Transverse colon (tissue), 4 donors: ENCODE measurements at places on chromosomes 13 and 19. TPM values are rescaled to one million over a fixed set of nuclear protein-coding genes. Genes with fewer than 3 reads are reported as not detected.

GRCh38 chr13:113428469-113428865 lies 24.8 kb downstream of the ADPRHL1 start:
- H3K27ac ChIP-seq, result no peak overlapping the region
- DNase-seq, result no peak
- no peak overlapping the region for H3K4me3 ChIP-seq
- no peaks in the 10 kb centered on the region for H3K36me3 ChIP-seq
- no peaks in the 10 kb centered on the region for H3K27me3 ChIP-seq
- H3K4me1 ChIP-seq, result no peaks in the 10 kb centered on the region

The CRX gene
- not detected for total RNA-seq

- peak overlapping the region; percentile 84 for H3K27ac ChIP-seq
- peaks cover 5% of the 10 kb centered on the region for H3K4me1 ChIP-seq
- peak; percentile 47 for DNase-seq
- no peaks in the 10 kb centered on the region for H3K27me3 ChIP-seq
- H3K4me3 ChIP-seq, result peak overlapping the region; percentile 74
- peaks cover 43% of the 10 kb centered on the region for H3K36me3 ChIP-seq
Measured at GRCh38 chr19:56566904-56567273, 379 bp upstream of the ZNF470 start.

The HPN gene
- total RNA-seq, result not detected

The CPB2 gene
- not detected for total RNA-seq

GRCh38 chr13:49812812-49813211 lies 20.3 kb upstream of the KPNA3 start:
- H3K27ac ChIP-seq, result no peak overlapping the region
- no peak overlapping the region for H3K4me3 ChIP-seq
- no peaks in the 10 kb centered on the region for H3K27me3 ChIP-seq
- no peak for DNase-seq
- H3K4me1 ChIP-seq, result no peaks in the 10 kb centered on the region

DNA sequence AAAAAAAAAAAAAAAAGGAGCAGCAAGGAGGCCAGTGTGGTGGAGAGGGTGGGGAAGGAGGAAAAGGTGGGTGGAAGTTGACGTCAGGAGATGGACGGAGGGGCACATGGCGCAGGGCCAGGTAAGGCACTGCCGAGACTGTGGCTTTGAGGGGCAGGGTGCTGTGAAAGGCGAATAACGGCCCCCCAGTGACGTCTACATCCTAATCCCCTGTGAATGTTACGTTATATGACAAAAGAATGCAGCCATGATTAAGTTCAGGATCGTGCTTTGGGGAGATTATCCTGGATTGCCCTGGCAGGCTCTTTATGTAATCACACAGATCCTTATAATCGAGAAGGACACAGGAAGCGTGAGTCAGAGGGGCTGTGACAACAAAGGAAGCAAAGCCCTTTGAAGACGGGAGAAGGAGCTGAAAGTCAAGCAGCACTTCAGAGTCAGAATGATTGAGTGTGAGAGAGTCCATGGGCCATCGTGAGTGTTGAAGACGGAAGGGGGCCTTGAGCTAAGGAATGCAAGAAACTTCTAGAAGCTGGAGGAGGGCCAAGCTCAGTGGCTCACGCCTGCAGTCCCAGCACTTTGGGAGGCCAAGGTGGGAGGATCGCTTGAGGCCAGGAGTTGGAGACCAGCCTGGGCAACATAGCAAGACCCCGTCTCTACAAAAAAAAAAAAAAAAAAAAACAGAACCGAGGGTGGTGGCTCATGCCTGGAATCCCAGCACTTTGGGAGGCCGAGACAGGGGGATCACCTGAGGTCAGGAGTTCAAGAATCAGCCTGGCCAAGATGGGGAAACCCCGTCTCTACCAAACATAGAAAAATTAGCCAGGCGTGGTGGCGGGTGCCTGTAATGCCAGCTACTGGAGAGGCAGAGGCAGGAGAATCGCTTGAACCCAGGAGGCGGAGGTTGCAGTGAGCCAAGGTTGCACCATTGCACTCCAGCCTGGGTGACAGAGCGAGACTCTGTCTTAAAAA lies 13.8 kb upstream of the CEACAM16 start:
- H3K4me3 ChIP-seq, result no peak overlapping the region
- no peaks in the 10 kb centered on the region for H3K36me3 ChIP-seq
- H3K4me1 ChIP-seq, result peaks cover 24% of the 10 kb centered on the region
- H3K27me3 ChIP-seq, result no peaks in the 10 kb centered on the region
- peak; percentile 41 for DNase-seq
- no peak overlapping the region for H3K27ac ChIP-seq

DNA sequence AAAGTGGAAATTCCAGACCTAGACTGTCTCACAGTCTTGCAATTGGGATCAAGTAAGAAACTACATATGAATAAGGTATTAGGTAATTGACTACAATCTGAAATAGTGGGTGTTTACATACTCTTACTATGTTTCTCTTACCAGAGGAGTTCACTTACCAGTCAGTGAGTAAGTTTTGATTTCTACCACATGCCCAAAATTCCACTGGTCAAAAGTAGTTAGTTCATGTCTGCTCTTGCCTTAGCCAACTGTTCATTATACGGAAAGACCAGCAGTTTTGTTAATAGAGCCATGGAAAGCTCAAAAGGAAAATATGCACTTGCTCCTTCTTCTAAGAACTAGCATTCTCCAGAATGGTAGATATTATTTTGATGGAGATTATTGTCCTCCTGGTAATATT lies 490.8 kb downstream of the RFC3 start:
- no peaks in the 10 kb centered on the region for H3K27me3 ChIP-seq
- H3K36me3 ChIP-seq, result no peaks in the 10 kb centered on the region
- no peak for DNase-seq
- H3K4me3 ChIP-seq, result no peak overlapping the region
- no peaks in the 10 kb centered on the region for H3K4me1 ChIP-seq
- H3K27ac ChIP-seq, result no peak overlapping the region

The LIM2 gene
- not detected for total RNA-seq

DNA sequence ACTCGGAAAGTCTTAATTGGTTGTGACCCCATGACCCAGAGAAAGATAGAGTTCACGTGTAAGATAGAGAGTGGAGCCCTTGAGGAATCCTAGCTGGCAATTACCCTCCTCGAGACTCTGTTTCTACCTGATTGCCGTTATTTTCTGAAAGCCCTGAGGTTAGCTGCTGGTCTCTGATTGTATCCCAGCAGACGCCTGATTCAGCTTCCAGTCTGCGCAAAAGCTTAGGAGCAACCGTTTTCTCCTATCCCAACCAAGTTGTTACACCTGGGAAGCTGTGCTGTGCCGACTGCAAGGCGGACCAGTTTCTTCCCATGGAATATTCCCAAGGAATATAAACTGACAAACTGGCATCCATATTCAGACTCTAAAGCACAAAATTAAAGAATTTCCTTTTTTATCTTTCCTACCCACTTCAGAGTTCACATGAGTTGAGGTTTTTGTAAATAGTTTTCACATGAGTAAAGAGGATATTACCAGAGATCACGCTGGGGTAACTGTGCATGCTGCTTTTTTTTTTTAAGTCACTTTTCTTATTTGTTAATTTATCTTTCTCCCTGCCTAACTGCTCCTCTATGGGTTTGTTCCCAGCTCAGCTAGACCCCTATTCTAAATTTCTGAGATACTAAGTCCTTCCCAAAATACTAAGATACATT lies 1.5 kb upstream of the TRPC4 start:
- no peaks in the 10 kb centered on the region for H3K36me3 ChIP-seq
- H3K4me3 ChIP-seq, result no peak overlapping the region
- H3K4me1 ChIP-seq, result no peaks in the 10 kb centered on the region
- no peak overlapping the region for H3K27ac ChIP-seq
- H3K27me3 ChIP-seq, result peaks cover 30% of the 10 kb centered on the region

- H3K27ac ChIP-seq, result peak overlapping the region; percentile 17
- no peak overlapping the region for H3K4me3 ChIP-seq
- no peaks in the 10 kb centered on the region for H3K27me3 ChIP-seq
- DNase-seq, result peak; percentile 21
Measured at GRCh38 chr13:34347784-34348573, 530.0 kb downstream of the RFC3 start.

- H3K27ac ChIP-seq, result peak overlapping the region; percentile 96
- no peaks in the 10 kb centered on the region for H3K36me3 ChIP-seq
- peak; percentile 59 for DNase-seq
- H3K4me1 ChIP-seq, result peaks cover 5% of the 10 kb centered on the region
- no peak overlapping the region for H3K4me3 ChIP-seq
- H3K27me3 ChIP-seq, result no peaks in the 10 kb centered on the region
Measured at GRCh38 chr19:47598407-47599349, 10.3 kb upstream of the BICRA start.

The SLC15A1 gene
- total RNA-seq, result not detected

DNA sequence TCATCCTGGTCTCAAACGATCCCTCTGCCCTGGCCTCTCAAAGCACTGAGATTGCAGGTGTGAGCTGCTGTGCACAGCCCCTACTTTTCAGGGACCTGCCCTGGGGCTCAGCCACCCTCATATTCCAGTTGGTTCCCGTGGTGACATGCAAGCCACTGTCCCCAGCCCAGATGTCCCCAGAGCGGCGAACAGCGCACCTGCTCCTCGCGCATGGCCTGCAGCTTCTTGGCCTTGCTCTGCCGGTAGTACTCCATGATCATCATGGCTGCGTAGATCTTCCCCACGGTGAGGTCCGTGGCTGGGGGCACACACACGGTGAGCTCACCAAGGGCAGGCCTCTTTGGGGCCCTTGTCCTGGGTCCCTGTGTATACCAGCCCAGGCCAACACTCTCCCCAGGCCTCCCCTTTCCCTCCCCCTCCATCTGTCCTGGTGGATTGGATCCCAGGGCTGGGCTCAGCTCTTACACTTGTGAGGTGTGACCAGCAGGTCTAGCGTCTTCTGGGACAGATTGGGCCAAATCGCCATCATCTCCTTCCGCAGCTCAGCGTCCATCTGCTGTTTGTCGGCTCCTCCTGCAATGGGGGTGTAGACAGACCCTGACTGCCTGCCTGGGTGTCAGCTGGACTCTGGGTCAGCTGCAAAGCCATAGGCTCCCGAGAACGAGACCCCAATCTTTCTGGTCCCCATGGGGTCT lies 64.0 kb downstream of the IER2 start:
- no peak overlapping the region for H3K4me3 ChIP-seq
- H3K36me3 ChIP-seq, result no peaks in the 10 kb centered on the region
- no peaks in the 10 kb centered on the region for H3K27me3 ChIP-seq
- H3K4me1 ChIP-seq, result no peaks in the 10 kb centered on the region
- DNase-seq, result no peak

DNA sequence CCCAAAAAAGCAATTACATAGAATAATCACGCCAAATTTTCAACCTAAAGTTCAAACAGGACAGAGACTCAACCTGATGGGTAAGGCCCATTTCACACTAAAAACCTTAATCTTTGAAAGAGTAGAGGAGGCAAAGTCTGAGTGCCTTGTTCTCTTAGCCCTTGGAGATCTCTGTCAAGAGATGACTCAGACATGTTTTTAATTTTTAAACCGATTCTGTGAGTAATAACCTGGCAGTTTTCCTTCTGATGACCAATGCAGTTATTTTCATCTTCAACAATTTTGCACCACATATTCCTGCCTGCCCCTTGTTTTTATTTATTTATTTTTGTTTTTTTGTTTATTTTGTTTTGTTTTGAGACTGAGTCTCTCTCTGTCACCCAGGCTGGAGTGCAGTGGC lies 11.5 kb upstream of the TNFSF9 start:
- H3K27me3 ChIP-seq, result no peaks in the 10 kb centered on the region
- no peak for DNase-seq
- H3K36me3 ChIP-seq, result no peaks in the 10 kb centered on the region
- no peak overlapping the region for H3K4me3 ChIP-seq

The CLDND2 gene
- not detected for total RNA-seq

- H3K27ac ChIP-seq, result no peak overlapping the region
- H3K27me3 ChIP-seq, result no peaks in the 10 kb centered on the region
- no peak overlapping the region for H3K4me3 ChIP-seq
- H3K4me1 ChIP-seq, result no peaks in the 10 kb centered on the region
- H3K36me3 ChIP-seq, result no peaks in the 10 kb centered on the region
- no peak for DNase-seq
Measured at GRCh38 chr13:22993148-22993547, 187.6 kb upstream of the SGCG start.

The SERP2 gene
- total RNA-seq, result not detected

GRCh38 chr13:105984236-105984635 lies 551.2 kb downstream of the EFNB2 start:
- H3K36me3 ChIP-seq, result no peaks in the 10 kb centered on the region
- H3K27ac ChIP-seq, result no peak overlapping the region

The THAP8 gene
- total RNA-seq, result not detected

The LGI4 gene
- 27.0 TPM for total RNA-seq

DNA sequence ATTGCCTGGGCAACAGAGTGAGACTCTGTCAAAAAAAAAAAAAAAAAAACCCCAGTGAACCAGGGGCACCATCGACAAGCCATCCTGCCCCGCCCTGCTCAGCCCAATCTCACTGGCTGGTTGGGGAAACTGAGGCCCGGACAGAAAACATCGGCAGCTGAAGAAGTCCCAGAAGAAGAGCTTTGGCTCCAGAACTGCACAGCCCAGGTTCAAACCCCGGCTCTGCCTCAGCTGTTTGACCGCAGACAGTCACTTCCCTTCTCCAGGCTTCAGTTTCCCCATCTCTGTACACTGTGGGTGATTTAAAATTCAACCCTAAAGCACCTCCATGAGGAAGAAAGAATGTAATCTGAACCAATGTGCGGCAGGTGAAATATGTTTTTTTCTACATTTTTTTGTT lies 9.4 kb upstream of the SEMA6B start:
- no peak overlapping the region for H3K4me3 ChIP-seq
- no peaks in the 10 kb centered on the region for H3K4me1 ChIP-seq
- DNase-seq, result no peak
- H3K36me3 ChIP-seq, result no peaks in the 10 kb centered on the region

GRCh38 chr19:1259876-1260748 lies 9.0 kb upstream of the CIRBP start:
- H3K27me3 ChIP-seq, result no peaks in the 10 kb centered on the region
- peak; percentile 63 for DNase-seq
- peaks cover 76% of the 10 kb centered on the region for H3K4me1 ChIP-seq
- H3K27ac ChIP-seq, result peak overlapping the region; percentile 99

The OLFM2 gene
- 2.0 TPM for total RNA-seq

The UCHL3 gene
- total RNA-seq, result 3.4 TPM

The CACNG6 gene
- not detected for total RNA-seq

DNA sequence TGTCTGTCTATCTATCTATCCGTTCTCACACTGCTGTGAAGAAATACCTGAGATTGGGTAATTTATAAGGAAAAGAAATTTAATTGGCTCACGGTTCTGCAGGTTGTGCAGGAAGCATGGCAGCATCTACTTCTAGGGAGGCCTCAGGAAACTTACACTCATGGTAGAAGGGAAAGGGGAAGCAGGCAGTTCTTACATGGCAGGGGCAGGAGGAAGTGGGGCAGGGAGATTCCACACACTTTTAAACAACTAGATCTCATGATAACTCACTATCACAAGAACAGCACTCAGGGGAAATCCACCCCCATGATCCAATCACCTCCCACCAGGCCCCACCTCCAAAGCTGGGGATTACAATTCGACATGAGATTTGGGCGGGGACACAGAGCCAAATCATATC lies 105.3 kb downstream of the SLC10A2 start:
- no peaks in the 10 kb centered on the region for H3K4me1 ChIP-seq
- H3K4me3 ChIP-seq, result no peak overlapping the region
- no peak for DNase-seq
- H3K36me3 ChIP-seq, result no peaks in the 10 kb centered on the region
- no peak overlapping the region for H3K27ac ChIP-seq
- H3K27me3 ChIP-seq, result no peaks in the 10 kb centered on the region
